ENCODE measurements at places on chromosomes 6 and 20. TPM values are rescaled to one million over a fixed set of nuclear protein-coding genes. Genes with fewer than 3 reads are reported as not detected.

DNA sequence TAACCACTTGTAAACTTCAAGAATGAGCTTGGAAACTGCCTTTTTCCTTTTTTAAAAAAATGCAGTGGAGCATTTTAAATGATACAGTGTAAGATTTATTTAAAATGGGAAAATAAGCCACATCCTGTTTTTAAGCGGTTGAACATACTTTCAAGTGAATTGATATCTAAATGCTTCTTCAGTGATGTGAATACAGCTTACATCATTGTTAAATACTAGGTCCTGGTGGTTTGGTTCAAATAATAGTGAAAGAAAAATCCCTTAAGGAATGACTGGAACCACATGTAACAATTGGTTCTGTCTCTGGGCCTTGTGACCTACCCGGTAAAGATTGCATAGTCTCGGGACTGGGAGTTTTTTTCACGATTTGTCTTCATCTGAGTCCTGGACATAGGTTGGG lies 44.2 kb downstream of the BMP6 start:
- H3K4me3 ChIP-seq: no peak overlapping the region
- H3K4me1 ChIP-seq: no peaks in the 10 kb centered on the region
- no peaks in the 10 kb centered on the region for H3K27me3 ChIP-seq
- H3K27ac ChIP-seq: no peak overlapping the region
- no peaks in the 10 kb centered on the region for H3K36me3 ChIP-seq
- DNase-seq: no peak

GRCh38 chr6:43717822-43718221 lies 30.2 kb upstream of the MRPS18A start:
- DNase-seq: no peak
- H3K27ac ChIP-seq: no peak overlapping the region
- H3K4me3 ChIP-seq: no peak overlapping the region
- H3K4me1 ChIP-seq: no peaks in the 10 kb centered on the region

- DNase-seq: no peak
- no peak overlapping the region for H3K4me3 ChIP-seq
- no peaks in the 10 kb centered on the region for H3K36me3 ChIP-seq
- H3K27me3 ChIP-seq: no peaks in the 10 kb centered on the region
- H3K4me1 ChIP-seq: peaks cover 9% of the 10 kb centered on the region
Observed at GRCh38 chr20:17935761-17936160, 32.8 kb downstream of the SNX5 start.

DNA sequence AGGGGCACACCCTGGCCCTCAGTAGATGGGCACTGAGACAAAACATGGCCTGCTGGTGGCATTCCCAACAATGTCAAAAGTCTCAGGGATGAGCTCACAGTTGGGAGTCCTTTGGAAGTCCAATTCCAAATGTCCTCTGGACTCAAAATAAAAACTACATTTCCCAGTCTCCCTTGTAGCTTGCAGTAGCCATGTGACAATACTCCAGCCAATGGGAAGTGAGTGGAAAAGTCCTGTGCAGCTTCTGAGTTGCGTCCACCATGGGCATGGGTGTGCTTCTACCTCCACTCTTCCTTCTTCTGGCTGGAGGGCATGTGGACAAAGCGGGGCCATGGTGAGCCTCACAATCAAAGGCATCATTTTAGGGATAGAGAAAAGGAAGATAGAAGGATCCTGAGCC lies 5.8 kb upstream of the ADAM33 start:
- DNase-seq: no peak
- H3K4me3 ChIP-seq: no peak overlapping the region
- H3K27me3 ChIP-seq: no peaks in the 10 kb centered on the region
- H3K4me1 ChIP-seq: no peaks in the 10 kb centered on the region
- no peak overlapping the region for H3K27ac ChIP-seq
- H3K36me3 ChIP-seq: no peaks in the 10 kb centered on the region

DNA sequence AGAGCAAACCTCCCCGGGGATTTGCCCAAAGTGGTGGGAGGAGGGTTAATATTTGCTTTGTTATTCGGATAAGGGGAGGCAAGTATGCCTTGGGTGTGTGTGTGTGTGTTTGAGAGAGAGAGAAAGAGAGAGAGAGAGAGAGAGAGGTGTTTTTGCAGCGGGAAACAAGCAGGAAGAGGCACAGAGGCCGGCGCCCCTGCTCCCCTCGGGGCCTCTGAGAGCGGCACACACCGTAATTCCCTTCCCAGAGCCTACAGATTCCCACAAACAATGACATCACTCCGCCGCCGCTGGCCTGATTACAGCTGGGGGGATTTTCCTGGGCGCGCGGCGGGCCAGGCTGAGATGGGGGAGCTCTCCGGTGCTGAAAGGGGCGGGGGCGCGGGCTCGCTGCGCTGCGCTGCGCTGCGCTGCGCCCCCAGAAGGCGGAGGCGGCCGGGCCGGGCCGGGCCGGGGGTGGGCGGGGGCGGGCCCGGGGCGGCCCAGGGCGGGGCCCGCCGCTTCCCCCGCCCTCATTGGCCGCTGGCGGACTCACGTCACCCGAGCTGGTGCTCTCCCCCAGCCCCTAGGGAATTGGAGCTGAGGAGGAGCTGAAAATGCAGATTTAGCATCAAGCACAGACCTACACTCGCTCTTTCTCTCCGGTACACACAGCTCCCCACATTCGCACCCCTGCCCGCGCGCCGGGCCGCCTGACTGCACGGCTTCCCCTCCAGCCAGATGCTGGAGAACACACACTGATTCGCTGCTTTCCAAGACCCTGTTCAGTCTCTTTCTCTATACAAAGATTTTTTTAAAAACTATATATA lies at the start of gene PCSK2:
PCSK2 (plus strand) TSS at position 631 of the 809 bp plus-strand sequence. CDS start 266 bp downstream, outside the sequence.
- H3K27me3 ChIP-seq: no peaks in the 10 kb centered on the region
- H3K27ac ChIP-seq: no peak within 1 kb of the TSS
- H3K36me3 ChIP-seq: no peaks in the 10 kb centered on the region
- no peaks in the 10 kb centered on the region for H3K4me1 ChIP-seq
- no peak for DNase-seq

- H3K4me1 ChIP-seq: no peaks in the 10 kb centered on the region
- DNase-seq: no peak
- no peak overlapping the region for H3K27ac ChIP-seq
- H3K4me3 ChIP-seq: no peak overlapping the region
Observed at GRCh38 chr20:47672886-47673670, 112.2 kb downstream of the SULF2 start.

DNA sequence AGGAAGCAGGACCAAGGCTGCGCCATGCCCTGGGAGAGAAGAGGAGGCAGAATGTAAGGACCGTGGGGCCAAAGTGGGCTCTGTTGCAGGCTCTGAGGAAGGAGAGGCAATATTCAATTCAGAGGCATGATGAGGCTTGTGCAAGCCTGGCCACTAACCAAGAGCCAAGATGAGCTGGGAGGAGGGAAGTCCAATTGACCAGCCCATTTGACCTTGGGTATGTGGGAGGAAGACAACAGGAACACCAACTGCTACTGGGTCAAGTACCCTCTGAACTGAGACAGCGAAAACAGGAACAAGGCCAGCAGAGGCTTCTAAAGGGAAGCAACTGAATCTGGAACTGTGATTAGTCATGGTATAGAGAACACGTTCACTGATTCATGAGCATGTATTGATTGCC lies 779.6 kb downstream of the MAFB start:
- H3K27me3 ChIP-seq: no peaks in the 10 kb centered on the region
- no peak for DNase-seq
- no peak overlapping the region for H3K27ac ChIP-seq
- H3K36me3 ChIP-seq: no peaks in the 10 kb centered on the region
- no peak overlapping the region for H3K4me3 ChIP-seq

DNA sequence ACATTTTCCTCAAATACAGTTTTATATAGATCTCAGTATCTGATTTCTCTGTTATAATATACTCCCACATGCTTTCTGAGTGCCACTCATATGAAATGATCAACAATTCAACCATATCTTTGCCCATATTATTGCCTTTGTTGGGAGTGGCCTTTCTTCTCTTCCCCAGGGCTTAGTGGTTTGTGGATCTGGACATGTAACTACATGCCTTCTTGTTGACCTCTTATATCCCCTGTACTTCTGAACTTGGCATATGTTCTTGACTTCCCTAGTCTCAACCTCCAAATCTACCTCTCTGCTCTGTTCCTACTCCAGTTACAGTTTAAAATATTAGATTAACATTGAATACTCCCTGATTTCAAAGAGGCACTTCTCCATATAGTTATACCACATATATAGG lies 34.3 kb upstream of the PRIM2 start:
- no peaks in the 10 kb centered on the region for H3K36me3 ChIP-seq
- no peak overlapping the region for H3K27ac ChIP-seq
- DNase-seq: no peak
- H3K27me3 ChIP-seq: no peaks in the 10 kb centered on the region
- no peak overlapping the region for H3K4me3 ChIP-seq

DNA sequence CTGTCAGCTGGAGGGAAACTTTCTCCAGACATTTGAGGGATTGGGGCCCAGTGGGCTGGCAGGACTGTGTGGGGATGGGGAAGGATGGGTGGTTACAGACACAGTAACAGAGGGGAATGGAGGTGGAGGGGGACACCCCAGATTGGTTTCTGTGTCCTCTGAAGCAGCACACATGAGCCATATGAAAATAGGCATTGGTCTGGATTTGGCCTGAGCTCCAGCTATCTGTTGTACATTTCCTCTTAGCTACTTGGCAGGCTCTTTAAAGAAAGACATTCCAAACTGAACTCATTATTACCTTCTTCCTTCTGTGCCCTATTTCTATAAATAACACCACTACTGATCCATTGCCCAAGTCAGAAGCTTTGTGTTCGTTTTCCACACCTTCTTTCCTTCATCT lies 72.0 kb upstream of the PRL start:
- DNase-seq: no peak
- no peak overlapping the region for H3K27ac ChIP-seq
- no peaks in the 10 kb centered on the region for H3K36me3 ChIP-seq
- no peaks in the 10 kb centered on the region for H3K4me1 ChIP-seq
- H3K27me3 ChIP-seq: no peaks in the 10 kb centered on the region

- H3K4me3 ChIP-seq: peak overlapping the region; percentile 19
- no peak overlapping the region for H3K27ac ChIP-seq
Observed at GRCh38 chr6:31351401-31352309, 5.3 kb downstream of the HLA-B start.

DNA sequence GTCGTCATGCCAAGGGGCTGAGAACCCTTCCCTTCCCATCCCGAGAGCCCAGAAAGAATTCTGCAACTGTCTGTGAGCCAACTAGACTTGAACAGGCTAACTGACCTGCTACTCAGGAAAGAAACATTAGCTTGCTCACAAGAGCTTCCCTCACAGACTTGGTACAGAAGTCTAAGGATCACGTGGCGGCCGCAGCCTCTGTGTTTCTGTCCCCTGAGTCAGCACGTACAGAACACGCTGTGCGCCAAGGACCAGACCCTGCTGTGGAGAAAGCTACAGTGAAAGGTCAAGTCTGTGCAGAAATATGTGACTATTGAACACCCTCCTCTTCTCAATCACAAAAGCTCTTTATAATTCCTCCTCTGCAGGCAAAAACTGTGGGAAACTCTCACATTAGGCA lies 151.3 kb upstream of the QKI start:
- no peak overlapping the region for H3K27ac ChIP-seq
- no peak for DNase-seq
- no peaks in the 10 kb centered on the region for H3K27me3 ChIP-seq
- no peaks in the 10 kb centered on the region for H3K4me1 ChIP-seq

GRCh38 chr6:7241160-7241559 lies 71.8 kb downstream of the SSR1 start:
- no peak overlapping the region for H3K27ac ChIP-seq
- H3K36me3 ChIP-seq: peaks cover 32% of the 10 kb centered on the region
- H3K4me1 ChIP-seq: no peaks in the 10 kb centered on the region
- H3K27me3 ChIP-seq: no peaks in the 10 kb centered on the region

- H3K4me1 ChIP-seq: no peaks in the 10 kb centered on the region
- no peak overlapping the region for H3K27ac ChIP-seq
- H3K27me3 ChIP-seq: no peaks in the 10 kb centered on the region
- DNase-seq: no peak
- no peaks in the 10 kb centered on the region for H3K36me3 ChIP-seq
- no peak overlapping the region for H3K4me3 ChIP-seq
Observed at GRCh38 chr20:10513931-10514575, 78.9 kb downstream of the SLX4IP start.

DNA sequence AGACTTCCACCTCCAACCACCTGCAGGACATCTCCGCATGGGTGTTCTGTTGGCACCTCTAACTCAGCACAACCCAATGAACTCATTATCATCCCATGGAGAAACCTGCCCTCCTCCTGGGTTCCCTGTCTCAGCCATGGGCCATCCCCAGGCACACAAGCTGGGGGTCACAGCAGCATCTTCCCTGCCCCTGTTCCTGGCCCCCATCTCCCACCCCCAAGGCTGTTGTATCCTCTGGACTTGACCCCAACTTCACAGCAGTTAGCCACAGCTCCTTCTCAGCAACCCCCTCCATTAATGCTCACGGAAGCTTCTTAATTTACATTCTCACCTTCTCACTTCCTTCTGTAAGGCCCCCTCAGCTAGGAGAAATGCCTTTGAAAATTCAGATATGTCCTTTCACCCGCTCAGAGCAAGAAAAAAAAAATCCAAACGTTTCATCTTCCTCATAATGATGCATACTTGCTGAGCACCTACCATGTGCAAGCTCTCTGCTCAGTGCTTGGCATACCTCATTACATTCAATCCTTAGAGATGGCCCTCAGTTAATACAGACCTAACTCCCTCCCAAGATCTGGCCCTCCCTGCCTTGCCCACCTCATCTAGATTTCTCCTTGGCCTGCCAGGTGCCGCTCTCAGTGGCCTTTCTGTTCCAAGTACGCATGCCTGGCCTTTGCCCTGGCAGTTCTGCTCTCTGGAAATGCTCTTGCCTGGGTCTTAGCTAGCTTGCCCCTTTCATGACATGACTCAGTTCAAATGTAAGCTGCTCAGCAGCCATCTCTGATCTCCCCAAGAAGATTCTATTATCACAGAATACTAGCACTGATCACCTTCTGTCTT lies 2.5 kb upstream of the NELFCD start:
- no peak for DNase-seq
- H3K36me3 ChIP-seq: peaks cover 3% of the 10 kb centered on the region
- H3K27me3 ChIP-seq: no peaks in the 10 kb centered on the region
- peaks cover 11% of the 10 kb centered on the region for H3K4me1 ChIP-seq
- no peak overlapping the region for H3K27ac ChIP-seq

- no peak for DNase-seq
- no peak overlapping the region for H3K27ac ChIP-seq
- H3K36me3 ChIP-seq: no peaks in the 10 kb centered on the region
- no peak overlapping the region for H3K4me3 ChIP-seq
Observed at GRCh38 chr6:112429226-112429625, 82.1 kb downstream of the RFPL4B start.

- no peaks in the 10 kb centered on the region for H3K27me3 ChIP-seq
- H3K36me3 ChIP-seq: no peaks in the 10 kb centered on the region
- H3K4me1 ChIP-seq: no peaks in the 10 kb centered on the region
- no peak overlapping the region for H3K27ac ChIP-seq
Observed at GRCh38 chr6:125537090-125537489, 212.3 kb upstream of the HEY2 start.

Gene GTSF1L
- not detected for total RNA-seq

Gene SLX4IP
- total RNA-seq: 8.4 TPM

Gene TFAP2D
- total RNA-seq: not detected

Gene TCP11
- total RNA-seq: not detected

Gene BPI
- not detected for total RNA-seq

Gene CABLES2
- 5.6 TPM for total RNA-seq

Gene NOX3
- not detected for total RNA-seq

Gene GLP1R
- total RNA-seq: not detected

Gene SLC17A9
- total RNA-seq: 3.4 TPM
